ENCODE measurements at places on chromosomes 12 and 14.

DNA sequence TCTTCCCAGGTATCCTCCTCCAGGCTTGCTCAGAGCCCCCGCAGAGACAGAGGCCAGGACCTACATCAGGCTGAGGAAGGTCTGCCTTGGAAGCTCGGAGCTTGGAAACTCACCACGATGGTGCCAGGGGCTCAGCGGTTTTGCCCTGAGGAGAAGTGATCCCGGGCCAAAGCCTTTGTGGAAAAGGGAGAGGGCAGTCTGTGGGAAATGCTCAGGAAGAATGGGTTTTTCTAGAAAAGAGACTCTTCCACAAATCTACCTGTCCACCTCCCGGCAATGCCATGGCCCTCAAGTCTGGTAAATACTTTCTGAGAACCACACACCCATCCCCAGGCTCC, 8.0 kb downstream of the KRT2 start:
- DNase-seq: no peak

GRCh38 chr12:66539431-66539830, 139.4 kb downstream of the GRIP1 start:
- DNase-seq: no peak

DNA sequence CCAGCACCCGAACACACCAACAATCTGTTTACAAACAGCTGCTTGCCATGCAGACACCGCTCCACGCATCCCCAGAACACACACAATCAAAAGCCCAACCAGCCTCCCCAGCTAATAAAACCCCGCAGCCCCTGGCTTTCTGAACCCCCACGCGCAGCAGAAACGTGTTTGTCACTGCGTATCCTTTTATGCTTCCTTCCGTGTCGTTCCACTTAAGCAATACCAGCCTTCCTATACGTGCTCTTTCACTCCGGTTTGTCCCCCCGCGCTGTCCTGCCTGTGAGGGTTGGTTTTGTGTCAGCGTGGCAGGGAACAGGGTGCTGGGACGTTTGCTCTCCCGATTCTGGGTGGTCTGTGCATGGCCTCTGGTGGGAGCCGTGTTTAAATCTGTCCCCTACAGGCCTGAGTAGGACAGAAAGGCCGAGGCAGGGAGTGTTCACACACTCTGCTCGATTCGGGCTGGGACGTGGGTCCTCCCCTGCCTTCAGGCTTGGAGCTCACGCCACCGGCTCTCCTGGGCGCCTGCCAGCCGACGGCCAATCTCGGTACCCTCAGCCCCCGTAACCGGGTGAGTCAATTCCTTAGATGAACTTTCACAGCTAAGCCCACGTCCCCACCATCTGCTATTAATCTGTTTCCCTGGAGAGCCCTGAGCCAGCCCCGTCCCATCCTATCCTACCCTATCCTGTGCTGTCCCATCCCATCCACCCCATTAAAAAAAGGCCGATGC, 60.0 kb downstream of the NOC4L start:
- DNase-seq: no peak

GRCh38 chr14:90454041-90455000, 57.5 kb downstream of the CALM1 start:
- DNase-seq: no peak

- no peak for DNase-seq
Measured at GRCh38 chr12:118742431-118742830, 238.9 kb upstream of the SRRM4 start.

- no peak for DNase-seq
Measured at GRCh38 chr12:11807458-11807857, 158.0 kb downstream of the ETV6 start.

DNA sequence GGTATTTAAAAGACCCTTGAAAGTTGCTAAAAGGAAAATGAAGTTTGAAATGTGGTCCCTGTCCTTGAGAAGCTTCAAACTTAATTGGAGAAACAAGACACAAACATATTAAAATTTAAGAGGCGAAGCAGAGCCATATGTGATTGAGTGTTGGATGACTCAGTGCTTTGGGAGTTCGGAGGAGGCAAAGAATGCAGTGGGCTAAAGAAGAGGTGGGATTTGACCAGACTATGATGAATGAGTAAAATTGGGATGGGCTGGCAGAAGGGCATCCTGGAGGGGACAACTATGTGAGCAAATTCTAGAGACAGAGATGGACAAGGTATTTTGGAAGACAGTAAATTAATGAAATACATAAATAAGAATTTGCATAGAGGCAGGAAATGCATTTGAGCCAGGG, 358.6 kb downstream of the EGLN3 start:
- no peak for DNase-seq

DNA sequence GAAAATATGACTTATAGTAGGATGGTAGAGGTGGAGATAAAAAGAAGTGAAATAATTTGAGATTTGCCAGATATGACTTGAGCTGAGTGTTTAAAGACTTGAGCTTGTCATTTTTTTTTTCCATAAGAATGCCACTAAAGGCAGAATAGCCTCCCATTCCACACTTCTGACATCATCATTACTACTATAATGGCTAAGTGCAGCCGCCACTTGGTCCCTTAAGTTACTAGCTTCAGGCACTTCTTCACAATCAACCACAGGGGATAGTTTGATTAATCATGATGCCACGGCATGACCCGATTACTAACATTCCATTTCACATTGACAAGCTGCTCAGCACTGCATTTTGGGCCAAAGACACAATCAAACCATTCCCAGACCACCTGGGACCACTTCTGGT, 127.9 kb downstream of the EFCAB11 start:
- DNase-seq: no peak

DNA sequence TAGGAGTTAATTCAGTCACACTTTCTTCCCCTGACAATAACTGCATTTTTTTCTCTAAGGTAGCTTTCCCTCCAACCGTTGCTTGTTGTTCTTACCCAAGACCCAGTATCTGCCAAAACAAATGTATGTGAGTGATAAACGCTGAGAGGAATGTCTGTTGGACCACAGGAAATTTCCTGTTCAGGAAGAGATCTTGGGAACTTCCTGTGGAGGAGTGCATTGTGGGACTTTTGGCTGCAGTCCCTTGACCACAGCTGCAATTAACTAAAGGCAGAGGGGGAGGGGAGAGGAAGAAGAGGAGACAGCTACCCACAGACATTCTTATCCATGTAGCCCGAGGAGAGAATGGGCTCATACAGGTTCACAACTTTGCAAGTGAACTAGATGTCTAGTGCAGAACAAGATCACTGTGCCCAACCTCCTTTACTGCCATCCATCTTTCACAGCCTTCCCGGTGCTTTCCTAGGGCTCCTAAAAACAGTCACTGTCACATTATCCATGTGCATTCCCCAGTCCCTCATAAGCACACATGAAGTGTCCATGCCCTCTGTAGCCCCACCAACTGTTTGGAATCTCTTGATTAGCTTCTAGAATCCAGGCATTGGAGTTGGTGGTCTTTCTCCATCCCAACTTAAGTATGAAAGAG, 149.5 kb downstream of the ETV6 start:
- no peak for DNase-seq

DNA sequence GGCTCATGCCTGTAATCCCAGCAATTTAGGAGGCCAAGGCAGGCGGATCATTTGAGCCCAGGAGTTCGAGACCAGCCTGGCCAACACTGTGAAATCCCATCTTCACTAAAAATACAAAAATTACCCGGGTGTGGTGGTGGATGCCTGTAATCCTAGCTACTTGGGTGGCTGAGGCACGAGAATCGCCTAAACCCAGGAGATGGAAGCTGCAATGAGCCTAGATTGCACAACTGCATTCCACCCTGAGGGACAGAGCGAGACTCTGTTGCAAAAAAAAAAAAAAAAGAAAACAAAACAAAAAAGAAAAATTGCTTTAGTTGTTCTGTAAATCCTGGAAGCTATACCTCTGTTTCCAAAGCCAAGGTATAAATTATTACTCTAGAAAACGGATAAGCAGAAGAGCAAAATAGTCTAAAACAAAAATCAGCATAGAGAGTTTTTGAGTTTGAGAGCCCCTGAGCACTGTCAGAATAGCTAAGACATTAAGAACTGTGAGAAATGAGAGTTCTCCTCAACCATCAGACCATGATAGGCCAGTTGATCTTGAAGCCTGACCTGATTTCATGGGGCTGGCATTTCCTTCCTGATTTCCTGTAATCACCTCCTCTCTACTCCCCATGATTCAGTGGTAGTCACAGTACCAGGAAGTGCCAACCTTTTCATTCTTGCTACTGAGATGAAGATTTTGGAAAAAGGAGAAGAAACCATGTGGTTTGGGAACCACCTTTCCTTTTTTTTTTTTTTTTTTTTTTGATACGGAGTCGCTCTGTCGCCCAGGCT, 31.7 kb downstream of the ATP2A2 start:
- no peak for DNase-seq

DNA sequence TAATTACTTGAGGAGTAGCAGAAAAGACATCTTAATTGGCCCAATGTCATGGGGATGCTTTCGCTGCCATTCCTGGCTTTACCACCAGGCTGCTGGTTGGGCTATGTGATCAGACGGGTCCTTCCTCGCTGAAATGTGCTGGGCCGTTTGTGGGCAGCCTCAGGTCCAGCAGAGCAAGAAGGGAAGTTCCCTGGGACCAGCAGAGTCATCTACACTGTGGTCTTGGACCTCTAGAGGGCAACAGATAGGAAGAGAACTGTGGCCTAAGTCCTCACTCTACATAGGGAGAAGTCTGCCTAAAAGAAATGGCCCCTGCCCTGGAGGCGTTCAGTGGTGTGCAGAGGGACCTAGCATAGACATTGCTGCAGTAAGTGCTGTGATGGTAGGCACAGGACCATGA, 10.9 kb downstream of the EVL start:
- no peak for DNase-seq

Measured in T-helper 9 cell (primary cell).